ENCODE measurements at places on chromosomes 1 and 21.
A peak's percentile ranks its signal among the peaks of the same experiment; 100 is the strongest.

DNA sequence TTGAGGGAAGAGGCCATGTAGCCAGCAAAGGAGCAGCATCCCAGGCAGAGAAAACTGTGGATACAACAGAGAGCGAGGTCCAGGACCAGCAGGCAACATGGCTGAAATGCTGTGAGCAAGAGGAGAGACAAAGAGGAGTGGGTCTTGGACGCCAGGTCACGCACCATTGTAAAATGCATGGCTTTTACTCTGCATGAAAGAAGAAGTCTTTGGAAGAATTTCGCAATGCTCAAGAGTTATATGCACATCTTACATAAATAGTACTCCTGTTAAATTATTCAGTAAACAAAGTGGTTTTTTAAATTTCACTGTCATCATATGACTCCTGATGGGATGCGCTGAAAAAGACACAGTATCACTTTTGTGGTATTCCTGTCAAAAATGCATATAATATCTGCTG lies 3.5 kb downstream of the CD244 start:
- no peak for DNase-seq

GRCh38 chr1:27979151-27979858 lies 19.5 kb downstream of the XKR8 start:
- peak; percentile 12 for DNase-seq

DNA sequence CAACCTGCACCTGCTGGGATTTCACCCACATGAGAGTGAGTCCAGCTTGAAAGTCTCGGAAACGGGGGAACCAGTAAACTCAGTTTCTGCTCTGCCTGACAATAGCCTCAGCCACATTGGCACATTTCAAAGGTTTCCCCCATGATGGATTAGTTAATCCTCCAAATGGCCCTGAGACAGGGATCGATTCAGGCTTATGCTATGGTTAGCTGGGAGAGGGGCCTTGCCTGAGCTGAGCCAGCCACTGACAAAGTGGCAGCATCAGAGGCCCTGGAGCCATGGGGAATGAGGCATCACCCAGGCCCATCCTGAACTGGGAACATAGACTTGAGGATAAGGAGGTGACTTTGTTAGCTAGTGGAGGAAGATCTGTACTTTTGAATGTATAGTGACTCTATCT lies 2.9 kb upstream of the CLSTN1 start:
- no peak for DNase-seq

- no peak for DNase-seq
Measured at GRCh38 chr1:65469126-65469888, 48.8 kb downstream of the LEPR start.

GRCh38 chr1:178819123-178819522 lies 51.8 kb downstream of the ANGPTL1 start:
- DNase-seq: no peak

GRCh38 chr1:102851616-102852015 lies 256.7 kb downstream of the COL11A1 start:
- DNase-seq: no peak

DNA sequence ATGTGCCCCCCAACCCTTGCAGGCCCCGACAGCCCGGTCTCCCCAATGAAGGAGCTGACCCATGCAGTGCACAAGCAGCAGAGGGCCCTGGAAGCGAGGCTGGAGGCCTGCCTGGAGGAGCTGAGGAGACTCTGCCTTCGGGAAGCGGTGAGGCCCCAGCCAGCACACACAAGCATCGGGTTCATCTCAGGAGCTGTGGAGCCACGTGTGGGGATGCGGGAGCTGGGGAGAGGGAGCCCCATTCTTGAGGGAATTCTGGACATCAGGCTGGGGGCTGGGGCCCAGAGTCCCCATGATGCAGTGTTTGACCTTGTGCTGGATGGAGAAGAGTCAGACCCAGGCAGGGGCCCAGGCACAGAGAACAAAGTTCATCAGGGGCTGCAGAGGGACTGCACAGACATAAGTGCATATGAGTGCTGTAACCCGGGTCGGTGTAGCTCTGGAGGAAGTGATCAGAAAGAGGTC lies 4.8 kb downstream of the INAVA start:
- DNase-seq: no peak

DNA sequence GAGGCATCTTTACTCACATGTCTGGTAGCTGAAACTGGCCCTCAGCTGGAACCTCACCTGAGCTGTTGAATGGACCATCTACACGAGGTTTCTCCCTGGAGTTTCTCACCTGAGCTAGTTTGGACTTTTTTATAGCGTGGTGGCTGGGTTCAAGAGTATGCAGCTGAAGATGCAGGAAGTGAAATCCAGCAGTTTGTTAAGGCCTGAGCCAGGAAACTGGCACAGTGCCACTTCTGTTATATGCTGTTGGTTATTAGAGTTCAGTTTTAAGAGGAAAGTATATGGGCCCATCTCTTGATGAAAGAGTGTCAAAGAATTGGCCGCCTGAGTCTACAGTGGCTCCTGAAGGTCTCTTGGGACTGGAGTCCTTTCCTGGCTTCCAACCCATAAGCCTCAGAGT lies 35.6 kb downstream of the STUM start:
- no peak for DNase-seq

DNA sequence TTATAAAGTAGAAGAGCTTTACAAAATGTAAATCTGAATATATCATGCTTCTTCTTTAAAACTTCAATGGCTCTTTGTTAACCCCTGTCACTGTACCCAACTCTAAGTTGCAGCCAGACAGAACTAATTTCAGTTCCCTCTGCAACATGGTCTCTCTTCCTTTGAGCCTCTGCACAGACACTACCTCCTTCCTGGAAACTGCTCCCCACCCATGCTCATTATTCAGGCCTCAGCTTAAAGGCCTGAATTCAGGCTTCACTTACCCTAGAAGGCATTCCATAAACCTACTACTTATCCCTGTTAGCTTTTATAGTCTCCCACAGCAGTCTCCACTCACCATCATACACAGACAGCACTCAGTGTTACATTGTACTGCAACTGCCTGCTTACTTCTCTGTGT lies 2.6 kb upstream of the EEIG2 start:
- no peak for DNase-seq

DNA sequence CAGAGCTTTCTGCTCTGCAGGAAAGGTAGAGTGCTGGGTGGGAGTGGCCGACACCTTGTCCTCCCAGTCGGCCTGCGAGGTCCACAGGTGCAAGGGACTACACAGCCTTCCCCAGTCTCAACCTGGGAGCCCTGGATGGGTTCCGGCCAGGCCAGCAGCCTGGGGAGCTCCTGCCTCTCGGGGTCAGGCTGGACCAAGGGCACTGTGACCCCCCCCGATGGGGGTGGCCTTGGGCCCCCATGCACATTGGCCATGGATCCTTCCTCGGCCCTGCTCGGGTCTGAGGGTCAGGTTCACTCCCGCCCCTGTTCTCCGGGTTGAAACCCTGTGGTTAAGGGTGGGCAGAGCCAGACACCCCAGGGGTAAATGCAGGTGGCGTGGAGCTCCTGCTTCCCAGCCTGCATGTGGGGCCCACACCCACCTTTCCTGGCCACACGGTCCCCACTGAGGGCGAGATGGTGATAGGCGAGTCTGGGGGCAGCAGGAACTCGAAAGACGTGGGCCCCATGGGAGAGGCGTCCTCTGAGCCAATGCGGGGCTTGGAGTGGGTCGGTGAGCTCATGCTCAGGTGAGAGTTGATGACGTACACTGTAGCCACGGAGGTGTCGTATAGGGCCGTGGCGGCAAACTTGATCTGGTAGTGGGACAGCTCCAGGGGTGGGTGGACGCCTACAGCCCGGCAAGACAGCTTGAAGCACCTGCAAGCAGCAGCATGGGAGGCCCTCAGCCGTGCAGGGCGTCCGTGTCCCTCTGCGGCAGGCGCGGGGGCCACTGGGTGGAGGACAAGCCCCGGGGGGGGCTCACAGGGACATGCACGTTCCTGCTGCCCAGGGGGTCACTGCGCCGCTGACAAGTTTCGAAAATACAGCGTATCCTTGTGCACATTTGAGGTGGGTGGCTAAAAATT lies 10.8 kb upstream of the TMEM52 start:
- no peak for DNase-seq

DNA sequence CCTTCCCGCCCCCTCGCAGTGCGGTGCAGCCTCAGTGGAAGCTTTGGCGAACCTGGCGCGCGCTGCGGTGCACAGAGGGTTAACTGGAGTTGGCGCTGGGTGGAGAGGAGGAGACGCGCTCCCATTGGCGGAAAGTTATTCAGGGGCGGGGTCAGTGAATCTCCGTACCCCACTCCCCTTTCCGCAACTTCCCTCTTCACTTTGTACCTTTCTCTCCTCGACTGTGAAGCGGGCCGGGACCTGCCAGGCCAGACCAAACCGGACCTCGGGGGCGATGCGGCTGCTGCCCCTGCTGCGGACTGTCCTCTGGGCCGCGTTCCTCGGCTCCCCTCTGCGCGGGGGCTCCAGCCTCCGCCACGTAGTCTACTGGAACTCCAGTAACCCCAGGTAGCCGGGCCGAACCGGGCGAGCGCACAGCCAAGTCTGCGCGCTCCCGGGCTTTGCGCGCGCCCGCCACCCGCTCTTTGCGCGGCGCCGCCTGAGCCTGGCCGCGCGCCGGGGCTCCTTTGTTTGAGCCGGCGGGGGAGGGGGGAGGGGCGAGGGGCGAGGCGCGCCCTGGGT lies at the start of gene EFNA4:
TSS of gene EFNA4 (plus strand) at position 191 of the 561 bp plus-strand sequence. CDS start at position 275, 84 bp downstream.
- no peak for DNase-seq

GRCh38 chr1:57325117-57325516 lies 98.7 kb downstream of the DAB1 start:
- DNase-seq: no peak

DNA sequence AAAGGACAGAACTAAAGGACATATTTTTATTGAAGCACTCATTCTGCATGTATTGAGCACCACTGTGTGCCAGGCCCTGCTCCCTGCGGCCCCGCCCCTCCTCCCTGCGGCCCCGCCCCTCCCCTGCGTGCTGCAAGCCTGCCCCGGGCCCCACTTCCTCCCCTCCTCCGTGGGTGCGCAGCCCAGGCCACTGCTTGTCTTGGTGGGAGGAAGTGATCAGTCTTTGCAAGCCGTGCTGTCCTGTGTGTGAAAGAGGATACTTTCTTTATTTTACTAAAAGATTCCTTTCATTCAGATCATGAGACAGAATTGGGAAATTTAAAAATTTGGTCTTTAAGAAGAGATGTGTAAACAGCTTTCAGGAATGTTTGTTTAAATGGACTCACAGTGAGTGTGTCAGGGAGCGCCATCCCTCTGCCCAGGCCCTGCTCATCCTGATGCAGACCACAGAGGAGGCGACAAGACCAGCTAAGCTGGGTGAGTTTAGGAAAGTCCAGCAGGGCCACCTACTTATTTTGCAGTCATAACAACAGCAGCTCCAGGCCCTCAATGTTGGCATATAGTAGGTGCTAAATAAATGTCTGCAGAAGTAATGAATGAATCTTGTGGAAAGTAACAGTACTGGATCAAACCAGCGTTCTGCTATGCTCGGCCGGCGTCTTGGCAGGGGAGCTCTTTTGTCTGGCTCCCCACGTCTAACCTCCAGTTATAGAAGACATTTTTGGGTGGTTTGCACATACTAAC lies 88.3 kb upstream of the SELENON start:
- no peak for DNase-seq

DNA sequence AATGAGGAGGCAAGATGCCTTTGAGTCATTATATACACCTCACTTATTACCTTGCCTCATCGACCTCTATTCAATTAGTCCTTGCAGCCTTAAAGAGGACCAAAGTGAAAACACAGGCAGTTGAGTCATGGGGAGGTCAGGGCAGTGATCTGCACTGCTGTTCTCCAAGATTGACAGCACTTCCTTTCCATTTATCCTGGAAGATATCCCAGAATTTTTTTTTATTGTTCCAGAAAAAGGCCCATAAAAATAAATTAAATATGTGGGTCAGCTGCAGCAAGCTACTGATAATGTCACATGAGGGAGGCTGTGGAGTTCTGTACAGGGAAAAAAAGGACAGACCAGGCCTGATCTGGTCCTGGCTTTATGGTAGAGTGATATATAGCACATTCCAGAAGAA lies 33.2 kb upstream of the CDC42BPA start:
- DNase-seq: no peak

DNA sequence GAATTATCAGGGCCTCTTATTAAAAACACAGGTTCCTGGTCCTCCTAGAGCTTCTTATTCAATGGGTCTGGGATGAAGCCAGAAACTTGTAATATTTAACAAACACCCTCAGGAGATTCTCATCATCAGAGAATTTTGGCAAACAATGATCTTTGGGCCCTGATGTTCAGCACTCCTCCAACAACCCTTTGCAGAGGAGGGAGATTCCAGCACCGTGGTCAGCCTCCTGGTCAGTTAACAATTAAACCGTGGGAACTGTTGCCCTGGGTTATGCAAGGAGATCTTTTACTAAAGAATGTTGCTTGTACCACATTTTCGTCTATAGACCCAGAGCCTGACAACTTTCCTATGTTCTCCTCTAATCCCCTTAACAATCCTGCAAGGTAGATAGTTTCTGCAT lies 294.4 kb downstream of the PLPP3 start:
- DNase-seq: no peak

DNA sequence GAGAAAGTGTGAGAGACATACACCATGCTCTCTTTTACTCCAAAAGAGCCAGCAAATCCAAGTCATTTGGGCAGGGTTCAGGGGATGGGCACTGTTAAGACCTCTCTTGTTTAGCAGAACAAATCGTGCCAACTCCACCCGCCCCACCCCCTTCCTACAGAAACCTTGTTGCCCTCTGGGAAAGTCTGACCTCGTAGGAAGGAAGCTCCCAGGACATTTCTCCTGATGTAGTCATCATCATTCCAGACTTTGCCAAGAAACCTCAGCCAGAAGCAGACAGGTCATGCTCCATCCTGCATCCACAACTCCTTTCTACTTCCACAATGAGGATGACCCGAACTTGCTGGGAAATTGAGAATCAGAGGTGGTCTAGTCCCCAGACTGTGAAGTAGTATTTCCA lies 57.7 kb downstream of the UBE2T start:
- DNase-seq: no peak

DNA sequence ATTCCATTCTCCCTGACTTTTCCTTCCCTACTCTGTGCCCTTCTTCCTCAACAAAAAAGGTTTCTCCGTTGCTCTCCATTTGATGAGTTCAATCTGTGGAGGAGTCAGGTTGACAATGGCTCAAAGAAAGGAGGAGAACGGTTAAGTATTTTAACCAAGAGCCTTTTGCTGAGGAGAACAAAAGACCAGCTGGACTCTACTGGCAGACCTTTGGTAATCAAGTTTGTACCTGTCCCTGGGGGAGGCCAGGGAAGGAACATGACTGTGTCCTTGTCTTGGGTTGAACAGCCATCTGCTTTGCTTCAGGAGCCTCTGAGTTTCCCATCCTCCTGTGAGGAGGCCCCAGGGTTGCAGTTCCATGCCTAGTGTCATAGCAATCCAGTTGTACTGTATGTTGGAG lies 29.9 kb downstream of the TTF2 start:
- no peak for DNase-seq

DNA sequence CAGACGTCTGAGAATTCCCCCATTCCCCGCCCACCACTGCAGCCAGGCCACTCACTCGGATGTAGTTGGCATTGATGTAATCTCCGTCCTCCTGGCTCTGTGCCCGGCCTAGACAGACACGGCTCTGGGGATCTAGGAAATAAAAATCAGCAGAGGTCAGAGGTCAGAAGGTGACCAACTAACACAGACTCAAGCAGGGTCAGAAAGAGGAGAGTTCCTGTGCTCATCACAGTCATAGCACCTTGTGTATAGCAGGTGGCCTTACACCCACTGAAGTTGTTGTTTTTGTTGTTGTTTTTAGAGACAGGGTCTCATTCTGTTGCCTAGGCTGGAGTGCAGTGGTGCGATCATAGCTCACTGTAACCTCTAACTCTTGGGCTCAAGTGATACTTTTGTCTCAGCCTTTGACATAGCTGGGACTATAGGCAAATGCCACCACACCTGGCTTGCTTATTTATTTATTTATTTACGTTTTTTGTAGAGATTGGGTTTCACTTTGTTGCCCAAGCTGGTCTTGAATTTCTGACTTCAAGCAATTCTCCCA lies 4.9 kb downstream of the PTPN7 start:
- no peak for DNase-seq

GRCh38 chr1:177044390-177044789 lies 120.1 kb downstream of the ASTN1 start:
- DNase-seq: no peak

All from NCI-H1436 treated with DMSO at 0.1 percent for 48 hours (cell line).